CD4-positive, alpha-beta T cell treated with Interleukin-15 for 1 hour (primary cell): ENCODE measurements at places on chromosomes 2 and 18.

DNA sequence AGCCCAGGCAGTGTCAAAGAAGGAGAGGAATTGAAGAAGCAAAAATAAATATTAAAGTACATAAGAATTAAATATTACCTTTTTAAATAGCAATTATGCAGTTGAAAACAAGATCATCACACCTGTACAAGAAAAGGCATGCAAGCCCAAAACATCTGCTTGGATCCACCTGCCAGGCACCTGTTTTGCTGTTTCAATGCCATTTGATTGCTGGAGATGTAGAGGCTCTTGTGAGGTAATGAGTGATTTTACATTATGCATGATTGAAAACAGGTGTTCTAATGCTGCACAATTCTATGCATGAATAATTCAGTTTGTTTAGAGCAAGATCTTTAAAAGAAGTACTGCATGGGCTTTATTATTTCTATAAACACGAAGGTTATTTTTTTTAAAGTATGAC, 700.6 kb upstream of the ZEB2 start:
- DNase-seq, result no peak

GRCh38 chr2:100242891-100243619, 79.2 kb downstream of the LONRF2 start:
- DNase-seq, result peak; percentile 57

GRCh38 chr2:188971432-188971861, 2.7 kb upstream of the COL3A1 start:
- DNase-seq, result no peak

DNA sequence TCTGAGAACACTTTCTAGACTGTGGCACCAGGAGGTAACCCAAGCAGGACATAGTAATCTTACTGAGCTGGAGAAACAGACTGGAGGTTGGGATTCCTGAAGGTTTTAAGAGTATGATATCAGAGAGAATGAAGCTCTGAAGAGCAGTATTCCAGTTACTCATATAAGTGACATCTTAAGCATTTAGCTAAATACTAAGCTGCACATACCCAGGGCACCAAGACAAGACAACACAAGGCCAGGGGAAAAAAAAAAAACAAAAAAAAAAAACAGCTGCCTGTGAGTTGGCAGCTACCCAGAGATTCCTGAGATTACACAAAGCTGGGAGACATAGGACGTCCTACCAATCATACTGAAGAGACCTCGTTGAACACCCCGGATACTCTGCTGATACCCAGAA, 175.8 kb downstream of the SRBD1 start:
- DNase-seq, result no peak

- no peak for DNase-seq
Measured at GRCh38 chr2:14363137-14363536, 269.4 kb upstream of the LRATD1 start.

- DNase-seq, result no peak
Measured at GRCh38 chr2:68411397-68412126, 46.5 kb downstream of the PLEK start.

DNA sequence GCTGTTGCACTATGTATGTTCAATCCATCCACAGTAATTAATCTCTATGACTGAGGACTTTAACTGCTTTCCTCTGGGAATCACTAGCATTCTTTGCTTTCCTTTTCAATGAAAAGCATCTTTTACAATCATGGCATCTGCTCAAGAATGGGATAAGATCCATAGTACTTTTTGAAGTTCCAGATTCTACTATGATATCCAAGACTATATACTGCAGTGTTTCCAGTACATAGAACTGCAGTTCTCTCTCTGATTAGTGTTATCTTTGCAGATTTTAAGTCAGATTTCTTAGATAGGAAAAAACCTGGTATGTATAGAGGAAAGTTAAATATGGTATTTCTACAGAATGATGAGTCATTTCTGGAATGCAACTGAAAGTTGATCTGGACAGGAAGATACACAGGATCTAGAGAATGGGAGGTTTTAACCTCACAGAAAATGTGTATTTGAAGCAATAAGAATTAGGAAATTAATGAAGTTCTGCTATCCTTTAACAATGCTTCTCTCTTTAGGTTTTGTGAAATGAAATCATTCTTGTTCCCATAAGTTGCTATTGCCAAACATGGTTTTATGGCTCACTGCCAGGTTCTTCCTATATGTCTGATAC, 670.7 kb downstream of the ERBB4 start:
- DNase-seq, result no peak

GRCh38 chr2:212892193-212892592, 259.2 kb downstream of the IKZF2 start:
- DNase-seq, result no peak

DNA sequence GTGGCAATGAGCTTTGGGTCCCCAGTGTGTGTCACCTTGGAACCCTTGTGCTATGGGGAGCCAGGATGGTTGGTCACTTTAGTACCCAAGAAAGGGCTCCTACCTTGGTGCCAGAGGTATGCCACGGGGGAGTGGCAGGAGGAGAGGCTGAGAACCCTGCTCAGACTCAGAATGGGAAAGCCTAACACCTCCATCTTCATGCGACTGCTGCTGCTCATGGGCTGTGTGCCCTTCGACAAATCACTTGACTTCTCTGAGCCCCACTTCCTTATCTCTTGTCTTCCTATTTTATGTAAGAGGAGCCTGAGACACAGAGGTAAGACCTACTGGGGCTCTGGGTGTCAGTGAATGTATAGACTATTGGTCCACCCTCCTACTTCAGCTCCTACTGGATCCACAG, 25.1 kb downstream of the EHD3 start:
- no peak for DNase-seq

DNA sequence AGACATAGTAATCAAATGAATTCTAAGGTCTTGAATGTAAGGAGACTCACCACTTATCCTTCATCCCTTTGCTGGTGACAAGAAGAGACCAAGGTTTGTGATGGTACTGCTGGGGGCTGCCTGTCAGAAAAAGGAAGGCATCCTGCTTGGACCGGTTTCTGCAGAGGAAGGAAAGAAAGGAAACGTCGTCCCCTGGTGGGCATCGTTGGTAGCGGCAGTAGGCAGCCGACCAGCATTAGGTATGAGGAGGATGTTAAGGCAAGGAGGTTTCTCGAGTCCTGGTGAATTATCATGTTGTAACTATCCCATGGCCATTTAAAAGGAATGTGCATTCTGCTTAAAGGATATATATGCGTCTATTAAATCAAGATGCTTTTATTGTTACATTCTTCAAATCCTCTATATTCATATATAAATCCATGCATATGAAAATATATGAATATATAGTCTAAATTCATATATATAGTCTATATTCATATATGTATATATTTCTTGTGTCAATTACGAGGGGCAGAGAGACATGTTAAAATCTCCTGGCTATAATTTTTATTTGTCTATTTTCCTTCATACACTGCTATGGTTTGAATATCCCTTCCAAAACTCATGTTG, 94.4 kb upstream of the TGFA start:
- peak; percentile 60 for DNase-seq

DNA sequence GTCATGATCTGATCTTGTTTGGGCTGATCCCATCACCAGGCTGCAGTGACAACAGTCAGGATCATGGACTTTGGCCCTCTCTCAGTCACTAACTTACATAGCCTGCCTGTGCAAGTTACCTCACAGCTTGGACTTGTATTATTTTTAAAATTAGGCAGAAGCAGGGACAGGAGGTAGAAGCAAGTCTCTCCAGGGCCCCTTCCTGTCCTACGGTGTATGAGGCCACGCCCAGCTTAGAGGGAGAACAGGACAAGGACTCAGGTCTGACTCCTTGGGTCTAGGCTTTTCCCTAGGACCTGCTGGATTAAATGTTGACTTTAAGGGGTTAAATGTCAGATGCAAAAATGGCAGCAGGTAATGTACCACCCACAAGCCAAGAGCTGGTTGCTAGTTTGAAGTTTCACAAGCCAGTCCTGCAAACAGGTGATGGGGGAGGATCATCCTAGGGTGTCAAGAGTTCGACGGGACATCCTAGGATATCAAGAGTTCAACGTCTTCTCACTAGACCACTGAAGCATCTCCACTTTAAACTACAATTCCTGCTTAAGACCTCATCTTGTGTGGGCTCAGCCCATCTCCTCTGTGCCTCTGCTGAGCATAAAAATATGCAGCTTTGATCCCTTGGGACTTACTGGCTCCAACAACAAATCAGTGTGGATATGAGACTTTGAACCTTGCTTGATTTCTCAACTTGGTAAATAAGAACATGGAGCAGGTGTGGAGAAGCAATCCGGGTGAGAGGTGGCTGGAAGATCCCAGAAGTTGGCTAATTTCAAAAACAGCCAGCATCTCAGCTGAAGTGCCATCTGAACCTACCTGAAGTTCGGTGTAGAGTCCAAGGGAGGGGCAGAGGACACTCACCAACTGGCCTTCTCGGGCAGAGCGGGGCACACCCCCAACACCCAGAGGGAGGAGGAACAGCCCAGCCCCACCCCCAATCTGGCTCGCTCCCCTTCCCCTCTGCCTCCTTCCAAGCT, 39.5 kb downstream of the SFXN5 start:
- no peak for DNase-seq

DNA sequence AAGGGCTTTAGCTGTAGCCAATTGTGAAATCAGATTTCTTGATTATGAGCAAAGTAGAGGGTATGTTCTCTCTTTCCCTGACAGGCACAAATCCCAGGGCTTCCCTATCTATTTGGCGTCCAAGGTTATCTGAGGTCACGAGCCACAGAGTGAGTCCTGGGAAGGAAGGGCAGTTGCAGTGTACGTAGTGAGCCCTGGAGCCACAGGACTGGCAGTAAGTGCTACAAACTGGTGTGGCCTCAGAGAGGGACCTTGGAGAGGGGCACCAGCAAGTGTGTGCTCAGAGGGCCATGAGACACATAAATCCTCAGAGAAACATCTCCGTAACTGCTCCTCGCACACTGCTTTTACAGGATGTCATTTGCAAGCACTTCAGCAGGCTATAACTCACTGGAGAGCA, 115.5 kb upstream of the SH3BP4 start:
- no peak for DNase-seq

DNA sequence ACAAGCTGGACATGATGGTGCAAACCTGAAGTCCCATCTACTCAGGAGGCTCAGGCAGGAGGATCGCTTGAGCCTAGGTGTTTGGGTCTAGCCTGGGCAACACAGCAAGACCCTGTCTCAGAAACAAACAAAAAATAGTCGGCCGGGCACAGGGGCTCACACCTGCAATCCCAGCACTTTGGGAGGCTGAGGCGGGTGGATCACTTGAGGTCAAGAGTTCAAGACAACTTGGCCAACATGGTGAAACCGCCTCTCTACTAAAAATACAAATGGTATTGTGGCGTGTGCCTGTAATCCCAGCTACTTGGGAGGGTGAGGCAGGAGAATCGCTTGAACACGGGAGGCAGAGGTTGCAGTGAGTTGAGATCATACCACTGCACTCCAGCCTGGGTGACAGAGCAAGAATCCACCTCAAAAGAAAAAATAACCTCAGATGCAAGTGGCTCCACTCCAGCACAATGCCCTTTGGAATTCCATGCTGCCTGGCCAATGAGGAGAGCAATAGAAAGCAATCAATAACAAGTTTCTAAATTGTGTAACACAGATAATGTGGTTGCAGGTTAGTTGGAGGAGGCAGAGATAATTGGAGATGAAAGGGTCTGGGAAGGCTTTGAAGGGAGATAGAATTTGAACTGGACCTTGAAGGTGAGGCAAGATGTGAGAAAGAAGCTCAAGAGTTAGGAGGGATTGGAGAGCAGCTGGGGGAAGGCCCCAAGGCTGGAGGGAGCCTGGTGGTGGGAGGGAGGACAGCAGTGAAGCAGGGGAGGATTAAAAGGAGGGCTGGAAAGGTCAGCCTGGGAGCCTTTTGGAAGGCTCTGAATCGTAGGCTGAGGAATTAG, 6.0 kb downstream of the TTC31 start:
- DNase-seq, result no peak

- no peak for DNase-seq
Measured at GRCh38 chr2:108908713-108909070, 80.3 kb downstream of the EDAR start.

DNA sequence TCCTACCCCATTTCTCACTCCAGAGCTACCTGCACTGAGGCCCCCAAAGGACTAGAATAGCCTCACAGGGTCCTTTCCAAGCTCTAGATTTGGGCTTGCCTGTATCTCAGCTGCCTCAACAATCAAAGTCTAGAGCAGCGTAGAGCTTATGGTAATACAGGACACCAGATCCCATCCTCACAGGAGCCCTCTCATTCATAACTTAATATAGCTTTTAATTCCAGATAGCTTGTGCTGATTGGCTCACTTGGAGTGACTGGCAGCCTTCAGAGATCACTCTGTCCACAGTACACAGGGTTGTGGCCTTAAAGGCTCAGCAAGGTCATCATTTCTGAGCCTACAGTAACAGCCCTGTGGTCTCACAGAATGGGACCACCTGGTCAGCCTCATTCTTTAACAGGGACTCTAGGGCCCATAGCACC, 51.4 kb downstream of the ZFP36L2 start:
- no peak for DNase-seq

- DNase-seq, result peak; percentile 84
Measured at GRCh38 chr2:28390241-28390745, 2.4 kb upstream of the FOSL2 start.

DNA sequence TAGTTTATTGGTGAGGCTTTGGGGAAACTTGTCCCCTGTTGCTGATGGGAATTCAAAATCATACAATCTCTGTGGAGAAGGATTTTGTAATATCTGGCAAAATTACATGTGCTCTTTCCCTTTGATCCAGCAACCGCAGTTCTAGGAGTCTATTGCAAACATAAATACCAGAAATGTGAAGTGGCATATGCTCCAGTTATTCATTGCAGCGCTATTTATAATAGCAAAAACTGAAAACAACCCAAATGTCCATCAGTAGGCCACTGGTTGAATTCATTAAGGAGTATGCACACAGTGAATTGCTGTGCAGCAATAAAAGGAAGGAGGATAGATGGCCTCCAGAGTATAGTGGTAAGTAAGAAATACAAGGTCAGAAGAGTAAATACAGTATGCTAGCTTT, 76.5 kb downstream of the HNRNPLL start:
- DNase-seq, result no peak

- DNase-seq, result no peak
Measured at GRCh38 chr2:232687382-232688160, 9.6 kb upstream of the GIGYF2 start.

GRCh38 chr18:7684966-7685365, 117.8 kb downstream of the PTPRM start:
- DNase-seq, result no peak

DNA sequence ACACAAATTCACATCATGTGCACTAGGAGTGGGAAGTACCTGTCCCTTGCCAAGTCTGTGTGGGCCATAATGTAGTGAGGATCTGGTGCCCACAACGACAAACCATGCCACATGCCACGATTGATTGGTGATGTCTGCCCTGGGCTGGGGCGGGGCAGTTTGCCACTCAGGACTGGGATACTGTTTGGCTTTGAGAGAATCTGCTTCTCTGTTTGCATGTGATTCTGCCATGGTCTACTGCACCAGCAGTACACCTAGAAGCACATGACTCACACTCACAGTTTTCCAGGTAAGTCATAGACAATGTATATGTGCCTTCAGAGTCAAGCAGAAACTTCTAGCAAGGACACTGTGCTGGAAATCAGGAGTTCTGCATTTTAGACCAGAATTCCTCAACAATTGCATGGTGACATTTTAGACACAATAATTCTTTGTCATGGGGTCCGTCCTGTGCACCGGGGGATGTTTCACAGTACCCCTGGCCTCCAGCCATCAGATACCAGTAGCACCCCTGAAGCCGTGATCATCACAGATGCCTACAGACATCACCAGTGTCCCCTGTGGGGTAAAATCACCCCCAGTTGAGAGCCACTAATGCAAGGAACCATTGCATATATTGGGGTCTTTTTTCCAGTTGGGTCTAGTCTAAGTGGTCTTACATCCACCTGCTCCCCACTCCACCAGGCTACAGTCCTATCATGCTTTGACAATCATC, 278.3 kb downstream of the EIPR1 start:
- no peak for DNase-seq

GRCh38 chr2:86050301-86050700, 55.4 kb downstream of the POLR1A start:
- DNase-seq, result no peak
